ENCODE measurements at places on chromosomes 6 and 20. TPM values are rescaled to one million over a fixed set of nuclear protein-coding genes. Genes with fewer than 3 reads are reported as not detected.

- DNase-seq = no peak
- no peaks in the 10 kb centered on the region for H3K27me3 ChIP-seq
- no peak overlapping the region for H3K27ac ChIP-seq
- H3K4me1 ChIP-seq = no peaks in the 10 kb centered on the region
Observed at GRCh38 chr6:2918936-2919335, 15.8 kb upstream of the SERPINB9 start.

DNA sequence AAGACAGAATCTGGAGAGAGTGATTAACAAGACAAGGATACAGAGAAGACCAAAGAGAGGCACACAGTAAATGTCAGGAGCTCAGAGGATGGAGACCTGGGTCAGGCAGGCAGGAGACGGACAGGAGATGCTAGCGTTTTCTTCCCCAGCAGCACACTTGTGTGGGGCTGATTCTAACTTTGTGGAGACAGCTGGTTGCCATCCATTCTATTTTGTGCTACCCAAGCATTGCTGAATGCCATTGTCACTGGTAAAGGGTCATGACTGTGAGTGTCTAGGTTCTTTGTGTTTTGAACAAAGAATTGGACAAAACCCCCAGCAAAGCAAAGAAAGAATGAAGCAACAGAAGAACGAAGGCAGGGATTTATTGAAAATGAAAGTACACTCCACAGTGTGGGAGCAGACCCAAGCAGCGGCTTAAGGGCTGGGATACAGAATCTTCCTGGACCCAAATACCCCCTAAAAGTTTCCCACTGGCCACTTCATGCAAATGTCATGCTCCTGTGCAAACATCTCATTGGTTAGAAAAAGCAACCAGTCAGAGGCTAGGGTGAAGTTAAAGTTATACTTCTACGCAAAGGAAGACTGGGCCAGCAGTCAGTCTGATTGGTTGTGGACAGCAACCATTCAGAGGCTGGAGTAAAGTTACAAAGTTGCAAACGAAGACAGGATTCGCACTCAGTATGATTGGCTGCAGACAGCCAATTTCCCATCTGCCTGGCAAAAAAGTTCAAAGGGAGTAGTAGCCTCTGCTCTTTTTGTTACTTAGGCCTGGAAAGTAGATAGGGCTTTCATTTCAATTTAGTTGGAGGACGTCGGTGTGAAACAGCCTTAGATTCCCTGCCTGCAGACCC is 17.5 kb downstream of the PTK7 start:
- H3K27ac ChIP-seq = no peak overlapping the region
- H3K4me3 ChIP-seq = peak overlapping the region; percentile 22
- DNase-seq = no peak
- peaks cover 7% of the 10 kb centered on the region for H3K4me1 ChIP-seq

- no peaks in the 10 kb centered on the region for H3K4me1 ChIP-seq
- no peaks in the 10 kb centered on the region for H3K27me3 ChIP-seq
- H3K36me3 ChIP-seq = no peaks in the 10 kb centered on the region
- H3K4me3 ChIP-seq = no peak overlapping the region
Observed at GRCh38 chr6:40627316-40627715, 40.2 kb upstream of the LRFN2 start.

DNA sequence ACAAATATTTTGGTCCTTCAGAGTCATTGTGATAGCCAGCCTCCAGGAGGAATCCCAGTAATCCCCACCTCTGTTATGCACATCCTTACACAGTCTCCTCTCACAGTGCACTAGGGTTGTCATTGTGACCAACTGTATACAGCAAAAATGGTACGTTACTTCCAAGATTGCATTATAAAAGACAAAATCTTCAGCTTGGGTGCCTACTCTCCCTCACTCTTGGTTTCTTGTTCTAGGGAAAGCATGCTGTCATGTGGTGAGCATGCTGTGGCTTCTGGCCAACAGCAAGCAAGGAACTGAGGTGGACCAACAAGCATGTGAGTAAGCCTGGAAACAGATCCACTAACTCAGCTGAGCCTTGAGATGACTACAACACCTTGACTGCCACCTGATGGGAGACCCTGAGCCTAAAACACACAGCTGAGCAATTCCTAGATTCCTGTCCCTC is 130.1 kb upstream of the DST start:
- DNase-seq = no peak
- H3K4me1 ChIP-seq = no peaks in the 10 kb centered on the region
- no peaks in the 10 kb centered on the region for H3K27me3 ChIP-seq
- H3K4me3 ChIP-seq = no peak overlapping the region
- no peak overlapping the region for H3K27ac ChIP-seq
- no peaks in the 10 kb centered on the region for H3K36me3 ChIP-seq

Gene DACT2
- 0.42 TPM for total RNA-seq

Gene MAPK13
- total RNA-seq = 17.2 TPM

Gene PXDC1
- 86.4 TPM for total RNA-seq
